ENCODE measurements at places on chromosomes 5 and 9.

DNA sequence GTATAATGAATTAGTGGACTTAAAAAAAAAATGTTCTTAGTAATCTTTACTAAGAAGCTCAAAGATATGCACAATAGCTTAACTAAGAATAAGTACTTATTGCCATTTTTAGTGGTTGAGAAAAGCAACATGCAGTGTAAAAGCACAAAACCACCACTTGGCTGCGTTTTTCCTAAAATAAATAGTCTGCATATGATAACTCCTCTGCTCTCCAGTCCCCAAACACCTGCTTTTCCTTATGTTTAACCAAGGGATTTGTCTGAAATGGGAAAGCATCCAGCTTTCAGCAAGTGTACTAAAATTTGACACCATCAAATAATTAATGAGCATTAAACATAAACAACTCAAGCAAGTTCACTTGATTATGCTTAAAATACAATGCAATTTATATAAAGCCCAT, 41.4 kb downstream of the PSIP1 start:
- no peak for DNase-seq

DNA sequence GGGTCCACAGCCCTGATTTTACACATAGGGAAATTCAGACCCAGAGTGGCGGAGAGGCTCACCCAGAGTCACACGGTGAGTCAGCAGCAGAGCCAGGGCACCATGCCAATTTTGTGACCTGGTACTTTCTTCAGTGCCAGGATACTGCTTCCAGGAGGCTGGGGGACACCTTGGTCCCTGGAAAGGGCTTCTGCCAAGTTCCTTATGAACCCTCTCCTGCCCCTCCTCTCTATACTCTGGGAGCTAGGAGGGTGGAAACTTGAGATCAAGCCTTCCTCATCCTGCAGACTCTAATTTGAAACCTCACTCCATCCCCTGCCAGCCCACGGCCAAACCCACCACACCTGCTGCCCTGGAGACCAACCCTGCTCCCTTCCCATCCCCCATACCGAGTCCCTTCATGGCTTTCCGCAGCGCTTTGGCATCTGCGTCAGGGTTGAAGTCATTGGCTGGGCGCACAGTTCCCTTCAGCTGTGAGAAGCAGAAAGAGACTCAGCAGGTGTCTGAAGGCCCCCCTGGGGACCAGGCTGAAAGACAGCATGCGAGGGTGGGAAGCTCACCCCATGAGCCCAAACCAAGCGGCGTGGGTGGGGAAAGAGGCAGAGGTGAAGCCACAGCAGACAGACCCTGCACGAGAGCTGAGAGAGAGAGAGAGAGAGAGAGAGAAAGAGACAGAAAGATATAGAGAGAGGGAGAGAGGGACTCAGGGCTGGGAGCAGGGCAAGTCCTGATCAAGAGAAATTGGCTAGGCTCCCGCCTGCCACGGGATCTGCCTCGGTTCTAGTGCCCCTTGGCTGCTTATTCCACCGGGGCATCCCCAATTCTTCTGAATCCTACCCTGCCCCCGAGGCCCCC, 33.5 kb downstream of the ANXA6 start:
- DNase-seq = no peak

DNA sequence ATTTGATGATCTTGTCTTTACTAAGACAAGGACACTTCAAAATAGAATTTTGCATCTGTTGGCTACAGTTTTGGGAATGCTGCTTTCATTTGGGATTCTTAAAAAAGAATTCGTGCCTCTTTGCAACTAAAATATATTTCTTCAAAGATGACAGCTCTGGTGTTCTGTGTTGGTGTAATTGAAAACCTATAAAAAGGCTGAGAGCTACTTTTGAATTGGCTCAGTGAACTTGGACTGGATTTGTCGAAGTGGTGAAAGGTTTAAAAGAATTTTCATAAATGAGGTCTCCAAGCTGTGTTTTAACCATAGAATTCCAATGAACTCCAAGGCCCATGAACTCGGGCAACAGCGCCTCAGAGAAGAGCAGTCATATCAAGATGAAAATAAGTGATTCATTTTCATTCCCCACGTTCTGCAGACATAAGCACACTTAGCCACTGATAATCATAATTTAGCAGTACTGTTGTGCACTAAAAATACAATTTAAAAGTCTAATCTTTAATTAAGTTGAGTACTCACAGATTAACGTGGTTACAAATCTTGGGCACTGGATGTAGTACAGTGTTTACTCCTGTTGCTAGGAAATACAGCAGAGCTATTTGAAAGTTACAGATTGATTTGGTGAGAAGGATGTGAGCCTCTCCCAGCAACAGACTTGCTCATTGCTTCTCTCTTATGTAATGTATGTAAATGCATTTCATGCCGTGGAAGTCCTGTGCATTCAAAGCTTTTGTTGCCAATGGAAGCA, 10.9 kb downstream of the SNCAIP start:
- no peak for DNase-seq

DNA sequence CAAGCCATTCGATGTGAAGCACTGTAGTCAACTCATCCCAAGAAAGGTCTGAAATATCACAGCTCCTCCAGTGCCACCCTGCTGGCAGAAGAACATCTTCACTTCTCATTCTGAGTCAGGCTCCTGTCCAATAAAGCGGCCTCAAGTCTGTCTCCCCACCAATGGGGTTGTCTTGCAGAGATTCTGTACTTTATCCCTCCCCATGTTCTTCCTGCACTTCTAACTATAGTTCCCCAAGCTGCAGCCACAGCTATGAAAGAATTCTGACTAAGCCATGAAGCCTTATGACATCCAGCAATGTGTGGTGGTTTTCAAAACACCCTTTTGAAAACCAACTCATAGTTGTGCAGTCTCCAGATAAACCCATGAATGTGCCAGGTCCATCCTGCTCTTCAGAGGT, 6.8 kb downstream of the MACROH2A1 start:
- no peak for DNase-seq

- DNase-seq = no peak
Observed at GRCh38 chr9:129595903-129596540, 24.9 kb downstream of the C9orf50 start.

- no peak for DNase-seq
Observed at GRCh38 chr9:81410201-81410600, 279.1 kb downstream of the TLE1 start.

DNA sequence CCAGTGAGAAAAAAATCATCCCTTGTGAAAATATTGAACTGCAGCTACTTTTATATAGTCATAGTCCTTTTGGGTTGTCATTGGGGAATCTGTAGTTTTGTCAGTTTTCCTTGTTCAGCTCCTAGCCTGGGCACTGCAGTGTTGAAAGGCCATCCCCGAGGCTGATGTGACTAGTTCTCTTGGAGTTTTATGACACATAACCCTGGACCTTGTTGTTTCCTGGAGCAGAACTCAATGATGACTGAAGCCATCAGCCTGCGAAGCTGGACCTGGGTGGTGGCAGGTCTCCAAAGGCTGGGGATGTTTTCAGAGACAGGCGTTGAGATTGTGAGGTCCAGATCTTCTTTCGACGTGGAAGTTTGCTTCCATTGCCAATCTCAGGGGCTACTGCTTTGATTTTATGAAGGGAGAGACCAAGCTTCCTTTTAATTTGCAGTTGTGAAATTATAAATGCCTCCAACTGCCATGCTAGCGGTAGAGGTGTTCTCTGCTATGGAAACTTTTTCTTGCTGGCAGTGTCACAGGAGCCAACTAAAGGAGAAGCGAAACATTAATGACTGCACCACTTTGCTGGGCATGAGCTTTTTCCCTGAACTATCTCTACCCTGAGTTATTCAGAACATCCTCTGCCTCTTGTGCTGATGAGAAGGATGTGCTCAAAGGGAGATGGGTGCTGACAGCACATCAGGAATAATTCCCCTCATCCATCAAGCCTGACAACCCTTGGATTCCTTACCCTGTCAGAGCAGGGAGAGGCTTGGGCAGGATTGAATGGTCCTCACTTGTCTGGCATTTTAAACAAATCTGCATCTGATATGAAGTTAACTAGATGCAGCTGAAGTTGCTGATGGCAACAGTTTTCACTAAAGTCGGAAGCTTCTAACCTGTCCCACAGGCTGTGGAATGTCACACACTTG, 209.6 kb downstream of the MAST4 start:
- no peak for DNase-seq

DNA sequence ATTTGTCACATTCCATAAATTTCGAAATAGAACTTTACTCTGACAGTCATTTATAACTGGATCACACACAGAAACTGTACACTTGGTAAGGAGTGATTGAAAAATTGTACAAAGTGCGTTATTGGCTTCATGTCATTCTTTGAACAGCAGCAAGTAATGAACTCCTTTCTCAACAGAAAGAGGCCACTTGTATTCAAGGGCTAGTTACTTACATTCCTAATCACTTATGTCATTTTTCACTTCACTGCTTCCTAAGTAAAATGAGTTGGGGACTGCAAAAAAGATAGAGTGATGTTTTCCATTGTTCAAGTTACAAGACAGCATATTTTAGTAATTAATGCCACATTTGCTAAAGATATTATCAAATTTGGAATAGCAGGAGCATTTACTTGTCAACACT, 893.2 kb downstream of the DTWD2 start:
- no peak for DNase-seq
